Right ventricle myocardium superior (tissue), 1 donor: ENCODE measurements at places on chromosomes 4 and X. TPM values are rescaled to one million over a fixed set of nuclear protein-coding genes. Genes with fewer than 3 reads are reported as not detected.

- DNase-seq, result no peak
Observed at GRCh38 chrX:47746446-47746845, 87.5 kb upstream of the UXT start.

Gene TDO2
- not detected for total RNA-seq

- DNase-seq, result no peak
Observed at GRCh38 chr4:73379946-73380345, 24.1 kb upstream of the ALB start.

DNA sequence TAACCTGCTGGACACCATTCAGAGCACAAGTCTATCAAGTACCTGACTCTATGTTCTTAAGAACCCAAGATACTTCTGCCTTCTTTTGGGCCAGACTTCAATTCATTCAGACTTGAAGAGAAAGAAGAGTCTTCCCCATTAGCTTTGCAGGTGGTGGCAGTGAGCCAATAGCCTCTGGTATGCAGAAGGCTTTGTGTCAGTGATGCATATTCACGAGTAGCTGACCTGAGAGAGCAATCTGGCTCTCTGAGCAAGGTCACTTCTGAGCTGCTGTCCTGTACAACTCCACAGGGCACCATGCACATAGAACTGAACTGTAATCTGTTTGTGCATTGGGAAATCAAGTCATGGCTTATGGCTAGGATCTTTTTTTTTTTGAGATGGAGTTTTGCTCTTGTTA, 39.9 kb upstream of the SPINK2 start:
- no peak for DNase-seq

- DNase-seq, result no peak
Observed at GRCh38 chr4:65597697-65598096, 72.6 kb downstream of the EPHA5 start.

GRCh38 chr4:76753814-76754213, 144.1 kb downstream of the SOWAHB start:
- no peak for DNase-seq

DNA sequence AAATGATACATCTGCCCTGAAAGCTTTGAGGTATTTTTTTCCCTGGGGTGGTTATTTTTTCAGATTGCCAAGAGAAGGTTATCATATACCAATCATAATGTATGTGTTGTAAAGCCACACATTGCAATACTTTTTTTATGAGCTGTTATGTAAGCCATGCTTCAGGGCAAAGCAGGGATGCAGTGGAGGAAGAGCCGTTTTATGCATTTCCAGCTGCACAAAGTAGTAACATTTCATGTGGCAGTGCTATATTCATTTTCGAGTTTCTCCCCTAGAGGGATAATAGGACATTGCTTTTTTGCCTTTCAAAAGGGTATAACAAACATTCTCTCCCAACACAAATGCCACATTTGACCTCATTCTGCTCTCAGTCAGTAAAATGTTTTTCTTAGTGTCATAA, 68.5 kb downstream of the GALNT7 start:
- no peak for DNase-seq

GRCh38 chr4:37631551-37631950, 54.6 kb downstream of the RELL1 start:
- peak; percentile 74 for DNase-seq

Gene MAGEB17
- not detected for total RNA-seq

Gene TCEAL4
- 57.3 TPM for total RNA-seq

GRCh38 chrX:1011691-1012283, 200.7 kb downstream of the CRLF2 start:
- DNase-seq, result no peak

DNA sequence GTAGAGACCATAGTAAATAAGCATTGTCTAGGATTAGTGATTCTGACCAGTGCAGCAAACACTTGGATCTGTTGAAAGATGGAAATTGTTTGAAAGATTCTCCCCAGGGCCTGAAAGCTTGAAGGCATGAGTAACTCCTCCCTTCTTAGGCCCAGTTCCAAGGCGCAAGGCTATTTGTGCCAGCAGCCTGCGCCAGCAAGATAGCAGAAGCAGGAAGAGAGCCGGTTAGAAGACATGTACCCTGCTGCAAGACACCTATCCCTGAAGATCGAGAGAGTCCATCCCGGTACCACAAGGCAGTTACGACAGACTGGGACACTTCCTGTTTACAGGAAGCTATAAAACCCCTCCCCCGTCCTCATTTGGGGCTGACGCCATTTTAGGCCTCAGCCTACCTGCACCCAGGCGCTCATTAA, 72.4 kb upstream of the JADE1 start:
- peak; percentile 48 for DNase-seq

DNA sequence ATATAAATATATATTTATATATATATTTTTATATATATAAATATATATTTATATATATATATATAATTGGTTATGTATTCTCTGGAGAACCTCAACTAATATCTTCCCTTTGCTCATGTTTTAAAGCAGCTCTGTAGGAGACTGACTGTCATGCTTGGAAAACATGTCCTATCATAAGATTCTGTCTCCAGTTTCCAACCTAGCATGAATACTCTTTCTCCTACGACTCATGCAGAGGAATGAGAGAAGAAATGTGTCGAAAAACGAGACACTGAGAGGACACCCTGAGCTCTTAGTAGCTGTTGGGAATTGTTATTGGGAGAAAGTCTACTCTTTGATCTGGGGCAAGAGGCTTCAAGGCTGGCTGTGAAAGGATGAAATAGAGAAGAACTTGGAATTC, 166.5 kb upstream of the SLIT2 start:
- DNase-seq, result no peak

GRCh38 chr4:95049551-95050233, 291.9 kb downstream of the BMPR1B start:
- no peak for DNase-seq
